CD4-positive, alpha-beta T cell treated with Interleukin-17A for 1 hour (primary cell): ENCODE measurements at places on chromosomes 11 and 22.

DNA sequence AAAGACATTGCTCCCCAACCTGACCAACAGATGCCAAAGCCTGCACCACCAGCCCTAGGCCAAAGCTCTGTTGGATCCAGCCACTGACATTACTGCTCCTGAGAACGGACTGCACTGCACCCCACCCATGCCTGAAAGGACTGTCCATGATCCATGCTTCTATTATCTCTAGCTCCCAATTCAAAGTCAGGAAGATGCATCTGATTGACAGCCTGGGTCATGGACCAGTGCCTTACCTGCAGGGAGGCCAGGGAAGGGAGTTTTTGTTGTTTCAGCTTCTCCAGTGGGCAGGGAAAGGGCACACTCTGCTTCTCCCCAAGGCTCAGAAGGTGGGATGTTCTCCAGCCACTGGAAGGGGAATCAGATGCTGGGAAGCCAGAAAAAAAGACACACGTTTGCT, 4.8 kb upstream of the PRDM11 start:
- DNase-seq: no peak

DNA sequence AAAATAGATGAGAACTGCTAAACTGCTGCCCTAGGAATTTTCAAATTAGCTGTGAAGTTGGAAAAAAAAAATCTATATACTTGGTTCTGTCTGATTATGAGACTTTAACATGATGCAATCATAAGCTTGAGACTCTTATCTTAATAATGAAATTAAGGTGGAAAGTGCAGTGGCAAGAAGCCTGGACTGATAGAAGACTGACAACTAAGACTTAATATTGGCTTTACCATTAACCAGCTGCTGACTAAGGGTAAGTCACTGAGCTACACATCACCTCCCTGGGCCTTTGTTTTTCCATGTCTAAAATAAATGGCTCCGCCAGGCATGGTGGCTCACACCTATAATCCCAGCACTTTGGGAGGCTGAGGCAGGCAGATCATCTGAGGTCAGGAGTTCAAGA, 56.9 kb downstream of the SLC35F2 start:
- no peak for DNase-seq

DNA sequence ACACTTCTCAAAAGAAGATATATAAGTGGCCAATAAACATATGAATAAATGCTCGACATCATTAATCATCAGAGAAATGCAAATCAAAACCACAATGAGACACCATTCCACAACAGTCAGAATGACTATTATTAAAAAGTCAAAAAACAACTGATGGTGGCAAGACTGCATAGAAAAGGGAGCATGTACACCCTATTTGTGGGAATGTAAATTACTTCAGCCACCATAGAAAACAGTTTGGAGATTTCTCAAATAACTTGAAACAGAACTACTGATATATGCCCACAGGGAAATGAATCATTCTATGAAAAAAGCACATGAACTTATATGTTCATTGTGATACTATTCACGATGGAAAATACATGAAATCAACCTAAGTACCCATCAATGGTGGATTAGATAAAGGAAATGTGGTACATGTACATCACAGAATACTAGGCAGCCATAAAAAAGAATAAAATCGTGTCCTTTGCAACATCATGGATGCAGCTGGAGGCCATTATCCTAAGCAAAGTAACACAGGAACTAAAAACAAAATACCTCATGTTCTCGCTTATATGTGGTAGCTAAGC, 42.4 kb downstream of the GLYATL2 start:
- DNase-seq: no peak

GRCh38 chr11:88683024-88683423, 345.5 kb upstream of the CTSC start:
- DNase-seq: no peak

GRCh38 chr11:2098691-2099515, 40.3 kb downstream of the IGF2 start:
- no peak for DNase-seq

DNA sequence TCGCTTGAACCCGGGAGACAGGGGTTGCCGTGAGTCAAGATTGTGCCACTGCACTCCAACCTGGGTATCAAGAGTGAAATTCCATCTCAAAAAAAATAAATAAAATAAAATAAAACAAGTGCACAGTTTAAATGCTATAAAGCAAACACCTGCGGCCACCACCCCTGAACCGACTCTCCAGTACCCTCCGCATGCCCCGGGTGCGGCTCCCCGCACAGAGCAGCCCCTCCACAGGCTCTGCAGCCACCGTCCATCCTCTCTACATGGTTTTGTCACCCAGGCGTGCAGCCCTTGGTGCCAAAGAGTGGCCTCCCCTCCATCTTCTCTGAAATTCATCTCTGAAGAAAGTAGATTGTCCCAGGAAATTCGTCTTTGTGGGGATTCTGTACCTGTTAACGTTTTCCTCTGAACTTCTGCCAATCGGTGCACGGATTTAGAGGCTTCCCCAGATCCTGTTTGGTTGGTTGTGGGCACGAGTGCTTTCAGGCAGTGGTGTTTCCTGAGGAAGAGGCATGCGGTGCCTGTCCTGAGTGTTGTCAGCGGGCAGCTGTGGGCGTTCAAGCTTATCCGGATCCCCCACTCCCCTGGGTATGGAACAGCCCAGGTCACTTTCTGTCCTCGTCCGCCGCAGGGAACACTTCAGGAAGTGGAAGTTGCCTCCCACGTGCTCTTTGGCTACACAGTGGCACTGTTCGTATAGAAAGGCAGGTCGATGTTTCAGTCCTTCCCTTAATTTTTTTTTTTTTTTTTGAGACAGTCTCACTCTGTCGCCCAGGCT, 4.1 kb downstream of the MIOX start:
- no peak for DNase-seq

DNA sequence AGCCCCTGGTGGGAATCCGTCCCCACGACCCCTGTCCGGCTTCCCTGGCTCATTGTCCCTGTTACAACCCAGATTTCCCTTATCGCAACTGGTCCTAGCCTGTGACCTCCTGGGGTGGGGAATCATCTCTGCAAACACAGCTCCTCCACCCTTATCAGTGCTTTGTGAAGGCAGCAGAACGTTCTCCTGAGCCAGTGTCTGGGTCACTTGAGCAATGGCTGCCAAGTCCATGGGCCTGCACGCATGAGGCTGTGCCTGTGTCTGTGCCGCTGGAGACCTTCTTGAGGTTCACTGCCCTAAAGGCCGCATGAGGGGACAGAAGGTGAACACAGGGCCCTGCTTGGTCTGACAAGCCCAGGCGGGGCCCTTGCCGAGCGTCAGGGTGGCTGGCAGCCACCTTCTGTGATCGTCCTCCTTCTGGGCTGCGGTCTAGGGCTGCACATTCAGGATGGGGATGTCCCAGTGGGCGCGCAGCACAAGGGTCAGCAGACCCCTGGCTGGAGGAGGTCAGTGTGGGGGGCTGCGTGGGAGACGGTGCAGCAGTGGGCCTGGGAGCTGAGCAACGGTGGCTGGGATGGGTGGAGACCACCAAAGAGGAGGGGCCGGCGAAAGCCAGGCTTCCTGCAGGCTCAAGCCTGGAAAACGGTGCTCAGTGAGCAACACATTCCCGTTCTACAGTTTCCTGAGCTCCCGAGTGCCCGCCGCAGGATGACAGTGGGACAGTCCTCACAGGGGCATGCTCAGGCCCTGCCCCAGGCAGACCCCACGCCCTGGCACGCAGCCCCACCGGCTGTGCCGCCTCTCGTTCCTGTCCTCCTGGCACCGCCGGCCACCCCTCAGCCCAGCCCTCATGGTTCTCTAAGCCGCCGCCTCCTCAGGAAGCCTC, 74.1 kb downstream of the CDKN1C start:
- no peak for DNase-seq

GRCh38 chr11:120977266-120978137, 46.4 kb upstream of the TBCEL start:
- no peak for DNase-seq

- no peak for DNase-seq
These were observed 13.2 kb downstream of the PPARA start for GRCh38 chr22:46163557-46163888.

GRCh38 chr22:46655861-46656608, 35.8 kb downstream of the GRAMD4 start:
- DNase-seq: no peak
